ENCODE measurements at places on chromosomes 12 and 14. TPM values are rescaled to one million over a fixed set of nuclear protein-coding genes. Genes with fewer than 3 reads are reported as not detected.

DNA sequence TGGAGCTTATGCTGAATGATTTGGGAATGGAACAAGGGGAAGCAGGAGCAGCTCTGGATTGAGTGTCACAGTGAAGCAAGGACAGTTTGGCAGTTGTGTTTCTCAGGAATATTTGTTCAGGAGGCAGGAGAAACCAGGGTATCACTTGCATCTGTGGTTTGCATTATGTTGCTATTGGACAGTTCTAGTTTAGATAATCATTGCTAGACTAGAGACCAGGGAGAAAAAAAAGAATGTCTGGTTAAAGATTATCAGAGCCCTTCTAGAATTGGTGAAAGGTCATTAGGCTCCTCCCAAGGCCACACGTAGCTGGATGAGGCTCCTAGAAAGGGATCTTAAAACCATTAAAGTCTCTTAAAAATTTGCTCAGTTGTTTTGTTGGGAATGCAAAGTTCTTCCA, 17.0 kb upstream of the SRSF5 start:
- DNase-seq: no peak

- DNase-seq: peak; percentile 9
Measured at GRCh38 chr14:25237845-25238244, 187.9 kb upstream of the STXBP6 start.

Gene NDRG2
- total RNA-seq: 10.5 TPM

Gene PTCSC3
- total RNA-seq: not detected

DNA sequence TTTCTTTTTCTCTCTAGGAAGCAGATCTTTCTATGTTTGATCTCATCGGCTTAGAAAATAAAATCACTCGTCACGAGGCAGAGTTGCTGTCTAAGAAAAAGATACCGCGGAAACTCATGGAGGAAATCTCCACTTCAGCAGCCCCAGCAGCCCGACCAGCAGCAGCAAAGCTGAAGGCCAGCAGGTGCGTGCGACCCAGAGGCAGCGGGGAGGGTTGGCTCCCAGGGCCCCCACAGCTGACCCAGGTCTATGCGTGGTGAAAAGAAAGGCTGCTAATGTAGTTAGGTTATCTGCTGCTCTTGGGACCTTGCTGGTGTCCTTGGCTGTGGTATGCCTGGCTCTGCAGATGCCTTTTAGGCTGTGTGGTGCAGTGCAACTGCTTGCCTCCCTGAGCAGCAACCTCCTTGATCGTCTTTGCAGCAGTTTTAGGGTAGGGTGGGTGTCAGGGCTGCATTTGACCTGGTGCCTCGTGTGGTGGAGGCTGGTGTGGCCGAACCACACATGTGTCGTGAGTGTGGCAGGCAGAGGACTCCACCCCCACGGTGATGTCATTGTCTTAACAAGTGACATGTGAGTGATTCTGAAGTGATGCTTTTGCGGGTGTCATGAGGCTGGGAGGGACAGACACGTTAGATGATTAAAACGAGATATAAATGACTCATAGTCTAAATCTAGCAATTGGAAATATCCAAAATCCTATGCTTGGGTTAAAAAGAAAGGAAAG, 68.6 kb downstream of the EP400 start:
- DNase-seq: no peak

DNA sequence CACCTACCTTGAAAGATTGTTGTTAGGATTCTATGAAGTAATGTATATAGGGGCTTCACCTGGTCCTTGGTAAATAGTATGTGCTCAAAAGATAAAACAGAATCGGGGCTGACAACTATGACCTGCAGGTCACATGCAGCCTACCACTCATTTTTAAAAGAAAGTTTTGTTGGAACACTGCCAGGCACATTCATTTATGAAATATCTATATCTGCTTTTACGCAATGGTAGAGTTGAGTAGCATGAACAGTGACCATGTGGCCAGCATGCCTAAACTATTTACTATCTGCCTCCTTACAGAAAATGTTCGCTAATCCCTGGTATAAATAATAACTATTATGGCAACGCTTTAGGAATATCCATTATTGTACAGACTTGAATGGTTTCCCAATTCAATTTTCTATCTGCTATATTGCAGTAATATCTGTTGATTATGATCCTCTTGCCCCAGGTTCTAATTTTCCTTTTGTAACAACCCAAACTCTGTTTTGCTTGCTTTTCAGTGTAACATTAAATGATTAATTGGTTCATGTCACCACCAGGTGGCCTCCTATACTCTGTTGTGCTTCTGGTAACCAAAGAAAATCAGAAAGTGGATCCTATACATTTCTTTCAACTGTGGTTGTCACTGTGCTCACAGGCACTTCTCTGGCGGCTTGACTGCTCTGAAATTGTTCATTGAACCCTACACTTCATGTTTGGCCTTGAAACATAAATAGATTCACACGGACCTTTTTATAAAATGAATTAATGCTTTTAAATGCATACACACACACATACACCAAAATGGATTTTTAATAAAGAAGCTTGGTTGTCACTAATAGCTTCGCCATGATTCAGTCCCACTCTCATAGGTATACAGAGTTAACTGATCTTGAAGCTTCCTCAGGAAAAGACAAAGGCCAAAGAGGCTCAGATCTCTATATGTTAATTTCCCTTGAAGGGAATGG, 227.7 kb upstream of the NPAS3 start:
- DNase-seq: peak; percentile 63

Gene PRIM1
- total RNA-seq: 4.3 TPM

Gene KTN1
- 210 TPM for total RNA-seq

Gene ADGRD1
- total RNA-seq: 22.3 TPM

DNA sequence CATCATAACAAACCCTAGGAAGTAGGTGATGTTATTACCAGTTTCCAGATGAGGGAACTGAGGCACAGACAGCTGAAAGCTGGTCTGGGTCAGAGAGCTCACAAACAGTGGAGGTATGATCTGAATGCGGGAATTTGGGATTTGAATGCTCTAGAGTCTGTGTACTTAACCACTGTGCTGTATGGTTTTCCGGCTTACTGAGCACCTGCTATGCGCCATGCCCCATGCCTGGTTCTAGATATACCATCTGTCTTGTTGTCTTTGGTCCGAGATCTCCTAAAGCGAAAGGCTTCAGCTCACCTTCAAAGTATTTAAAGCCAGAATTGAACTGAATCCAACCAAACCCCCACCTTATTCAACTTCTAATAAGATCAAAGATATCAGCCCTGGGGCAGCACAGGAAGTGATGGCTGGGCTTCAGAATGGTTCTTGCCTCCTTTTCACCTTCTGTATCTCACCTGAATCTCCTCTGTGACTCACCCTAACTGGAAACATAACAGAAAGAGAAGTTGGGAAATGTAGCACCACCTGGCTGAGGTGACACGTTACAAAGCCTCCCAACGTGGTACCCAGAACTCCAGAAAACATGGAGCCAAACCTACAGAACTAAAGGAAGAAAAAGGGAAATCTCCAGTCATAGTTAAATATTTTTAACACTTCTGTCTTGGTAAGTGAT, 54.3 kb downstream of the PRMT8 start:
- DNase-seq: no peak

GRCh38 chr14:95319312-95320077, at the start of gene CLMN:
Gene CLMN (minus strand): TSS chr14:95319908. CDS start chr14:95319792, 116 bp downstream.
- DNase-seq: peak; percentile 12

- no peak for DNase-seq
Measured at GRCh38 chr12:62003226-62003625, 257.0 kb upstream of the USP15 start.
